ENCODE measurements at places on chromosomes 3 and 15.

DNA sequence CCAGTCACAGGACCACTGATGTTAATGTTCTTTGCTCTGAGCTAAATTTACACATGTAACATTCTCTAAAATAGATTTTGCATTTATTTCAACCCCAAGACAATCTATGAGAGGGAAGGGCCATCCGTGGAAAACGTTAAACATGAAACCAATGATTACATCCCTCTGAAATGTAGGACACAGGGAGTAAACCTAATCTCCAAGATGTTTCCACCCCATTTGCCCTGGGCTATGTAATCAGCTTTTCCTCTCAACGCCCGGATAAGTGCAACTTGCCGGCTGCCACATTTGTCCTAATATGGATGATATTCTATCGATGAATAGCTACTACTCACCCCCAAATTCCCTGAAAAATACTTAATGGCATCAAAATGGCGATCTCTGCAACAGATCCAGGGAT is 6.4 kb upstream of the FMN1 start:
- no peak for DNase-seq

GRCh38 chr3:120604784-120605183 is 8.6 kb downstream of the NDUFB4 start:
- no peak for DNase-seq

- DNase-seq: no peak
Observed at GRCh38 chr3:72031581-72031980, 246.6 kb upstream of the PROK2 start.

DNA sequence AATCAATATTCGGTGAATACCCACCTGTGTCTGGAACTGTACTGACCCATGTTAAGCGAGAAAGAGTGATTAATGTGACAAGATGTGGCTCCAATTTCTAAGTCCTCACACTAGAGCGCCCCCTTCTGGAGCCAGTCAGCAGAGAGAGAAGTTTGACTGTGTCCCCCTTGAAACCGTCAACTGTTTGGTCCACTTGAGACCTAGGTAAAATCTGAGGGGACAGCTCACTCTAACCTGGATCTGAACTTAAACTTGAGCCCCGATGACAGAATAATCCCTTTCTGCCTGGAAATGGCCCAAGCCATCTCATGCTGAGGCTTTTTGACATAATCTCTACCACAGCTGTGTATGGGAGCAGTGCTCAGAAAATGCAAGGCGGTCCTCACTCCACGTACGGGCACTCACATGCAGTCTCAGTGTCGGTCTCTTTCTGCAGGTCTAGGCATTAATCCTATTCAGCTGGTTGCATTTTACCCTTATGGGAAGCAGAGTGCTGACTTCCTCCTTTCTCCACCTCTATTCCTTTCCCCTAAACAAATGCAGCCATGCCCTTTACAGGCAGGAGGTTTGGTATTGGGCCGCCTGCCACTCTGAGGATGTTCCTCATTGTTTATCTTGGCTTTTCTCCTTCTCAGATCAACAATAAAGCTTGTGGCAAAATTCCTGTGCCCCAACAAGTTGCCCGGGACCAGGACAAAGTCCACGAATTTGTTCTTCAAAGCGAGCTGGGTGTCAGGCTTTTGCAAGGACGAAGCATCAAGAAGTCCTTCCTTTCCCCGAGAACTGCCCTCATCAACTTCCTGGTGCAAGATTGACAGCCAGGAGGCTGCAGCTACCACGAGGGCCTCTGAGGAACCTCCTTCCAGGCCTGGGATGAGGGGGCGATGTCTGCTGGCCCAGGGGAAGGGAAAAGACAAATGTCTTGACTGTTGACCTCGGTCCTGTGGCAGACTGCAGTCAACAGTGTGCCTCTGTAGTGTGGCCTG is 47.5 kb upstream of the LIMD1 start:
- DNase-seq: peak; percentile 41

GRCh38 chr3:102570511-102570910 is 135.7 kb downstream of the ZPLD1 start:
- DNase-seq: no peak

GRCh38 chr3:52998771-52999513 is 46.9 kb downstream of the SFMBT1 start:
- DNase-seq: no peak

DNA sequence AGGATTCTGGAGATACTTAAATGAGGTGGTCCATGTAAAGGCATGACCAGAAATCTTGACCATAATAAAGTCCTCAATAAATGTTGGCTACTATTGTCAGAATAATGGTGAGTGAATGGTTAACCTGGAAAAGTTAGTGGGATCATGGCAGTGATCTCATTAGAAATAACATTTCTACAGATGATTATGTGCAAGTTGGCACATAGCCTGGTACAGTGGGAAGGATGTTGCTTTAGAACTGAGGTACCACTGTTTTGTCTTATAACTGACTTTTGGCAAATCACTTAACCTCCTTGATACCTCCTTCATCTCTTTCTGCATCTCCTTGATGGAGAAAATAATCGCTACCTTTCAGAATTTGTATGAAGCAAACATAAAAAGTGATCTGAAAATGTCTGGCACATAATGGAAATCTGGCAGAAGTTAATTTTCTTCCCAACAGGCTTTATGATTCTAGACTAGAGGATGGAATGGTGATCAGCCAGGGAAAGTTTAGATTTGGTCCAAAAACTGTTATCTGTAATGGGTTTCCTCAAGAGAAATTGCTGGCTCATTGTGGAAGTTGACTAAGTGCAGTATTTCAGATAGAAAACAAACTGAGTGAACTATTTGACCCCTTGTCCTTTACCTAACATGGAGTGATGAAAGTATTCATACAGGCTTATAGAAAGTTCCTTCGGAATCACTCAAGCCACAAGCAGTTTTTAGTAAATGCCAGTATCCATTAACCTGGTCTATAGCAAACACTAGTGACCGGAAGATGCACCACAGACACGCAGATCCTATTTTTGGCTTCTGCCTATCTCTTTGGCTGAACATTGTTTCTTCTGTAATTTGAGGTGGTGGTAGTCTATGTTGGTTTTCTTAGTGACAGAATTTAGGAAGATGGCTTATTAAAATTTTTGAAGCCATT is 449.6 kb upstream of the TGFBR2 start:
- no peak for DNase-seq

- DNase-seq: no peak
Observed at GRCh38 chr3:127368186-127369032, 80.6 kb upstream of the PRR20G start.

DNA sequence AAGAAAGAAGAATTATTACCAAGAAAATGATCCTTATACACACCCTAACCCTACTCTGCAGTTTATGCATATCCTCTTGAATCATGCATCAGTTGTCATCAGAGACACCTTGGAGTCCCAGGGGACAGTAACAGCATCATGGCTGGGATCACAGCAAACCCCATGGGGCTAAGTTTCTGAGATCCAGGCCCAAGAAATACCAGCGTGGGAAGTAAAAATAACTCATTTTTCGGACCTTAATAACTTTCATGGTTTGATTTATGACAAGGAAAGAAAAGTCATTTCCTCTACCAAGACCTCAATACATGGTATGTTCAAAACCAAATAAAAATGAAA is 38.8 kb upstream of the B3GNT5 start:
- DNase-seq: no peak

DNA sequence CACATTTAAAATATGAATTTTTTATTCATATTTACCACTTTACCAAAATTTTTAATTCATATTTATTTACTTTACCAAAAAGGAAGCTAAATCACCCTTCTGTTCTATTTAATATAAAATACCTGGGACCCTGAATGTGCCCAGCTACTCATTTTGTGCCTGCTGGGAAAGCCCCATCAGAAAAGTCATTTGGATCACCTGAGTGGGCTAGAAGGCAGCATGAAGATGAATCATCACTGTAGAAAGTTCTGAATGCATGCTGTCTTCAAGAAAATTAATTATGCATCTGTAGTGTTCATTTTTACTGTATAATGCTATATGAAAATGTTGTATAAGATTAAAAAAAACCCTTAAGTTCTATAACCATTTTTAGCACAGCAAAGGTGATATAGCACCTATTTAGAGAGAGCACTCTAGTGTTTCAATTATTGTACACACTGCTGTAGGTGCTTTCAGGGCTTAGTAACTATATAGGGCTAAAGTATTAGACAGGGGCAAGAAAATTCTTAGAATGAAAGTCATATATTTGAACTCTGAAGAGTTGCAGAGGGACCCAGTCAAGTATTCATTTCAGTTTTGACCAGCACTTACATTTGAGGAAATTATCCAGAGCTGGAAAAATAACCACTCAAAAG is 175.1 kb downstream of the NFKBIZ start:
- DNase-seq: no peak

DNA sequence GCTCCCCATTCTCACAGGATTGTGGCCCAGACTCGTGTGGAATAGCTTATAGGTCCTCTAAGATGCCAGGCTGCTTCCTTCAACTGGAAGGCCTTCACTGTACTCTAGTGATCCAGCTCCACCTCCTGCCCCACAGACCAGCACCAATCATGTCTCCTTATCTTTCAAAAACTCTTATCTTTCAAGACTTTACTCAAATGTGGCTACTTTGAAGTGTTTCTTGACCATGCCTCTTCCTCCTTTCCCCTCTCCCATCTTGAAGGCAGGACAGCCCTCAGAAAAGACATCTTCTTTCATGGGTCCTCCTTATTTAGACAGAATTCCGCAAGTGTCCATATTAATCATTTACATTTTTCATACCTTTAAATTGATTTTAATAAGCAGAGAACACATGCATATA is 142.3 kb downstream of the CHST2 start:
- no peak for DNase-seq

- no peak for DNase-seq
Observed at GRCh38 chr3:100297784-100298183, 36.8 kb upstream of the NIT2 start.

All from activated CD4-positive, CD25-positive, alpha-beta regulatory T cell treated with anti-CD3 and anti-CD28 coated beads, Interleukin-2, amount 50 U/mL, for 72 hours (primary cell).